GM23248 (cell line): ENCODE measurements at places on chromosomes 11 and 22. TPM values are rescaled to one million over a fixed set of nuclear protein-coding genes. Genes with fewer than 3 reads are reported as not detected.

- H3K4me3 ChIP-seq: no peak overlapping the region
- H3K27me3 ChIP-seq: no peaks in the 10 kb centered on the region
- peak; percentile 72 for DNase-seq
- H3K4me1 ChIP-seq: peaks cover 7% of the 10 kb centered on the region
- H3K36me3 ChIP-seq: no peaks in the 10 kb centered on the region
- H3K27ac ChIP-seq: no peak overlapping the region
Observed at GRCh38 chr11:125364121-125364826, 131.8 kb downstream of the FEZ1 start.

GRCh38 chr11:88300888-88301487 lies 36.5 kb downstream of the CTSC start:
- H3K27ac ChIP-seq: no peak overlapping the region
- H3K4me1 ChIP-seq: no peaks in the 10 kb centered on the region
- no peaks in the 10 kb centered on the region for H3K27me3 ChIP-seq
- no peaks in the 10 kb centered on the region for H3K36me3 ChIP-seq
- no peak for DNase-seq
- H3K4me3 ChIP-seq: no peak overlapping the region

GRCh38 chr22:31742115-31742514 lies 7.8 kb downstream of the PRR14L start:
- H3K4me3 ChIP-seq: no peak overlapping the region
- H3K36me3 ChIP-seq: peaks cover 18% of the 10 kb centered on the region; the same call in 1 of the 2 replicates
- peaks cover 8% of the 10 kb centered on the region for H3K4me1 ChIP-seq
- H3K27ac ChIP-seq: no peak overlapping the region
- no peaks in the 10 kb centered on the region for H3K27me3 ChIP-seq
- DNase-seq: peak; percentile 6

DNA sequence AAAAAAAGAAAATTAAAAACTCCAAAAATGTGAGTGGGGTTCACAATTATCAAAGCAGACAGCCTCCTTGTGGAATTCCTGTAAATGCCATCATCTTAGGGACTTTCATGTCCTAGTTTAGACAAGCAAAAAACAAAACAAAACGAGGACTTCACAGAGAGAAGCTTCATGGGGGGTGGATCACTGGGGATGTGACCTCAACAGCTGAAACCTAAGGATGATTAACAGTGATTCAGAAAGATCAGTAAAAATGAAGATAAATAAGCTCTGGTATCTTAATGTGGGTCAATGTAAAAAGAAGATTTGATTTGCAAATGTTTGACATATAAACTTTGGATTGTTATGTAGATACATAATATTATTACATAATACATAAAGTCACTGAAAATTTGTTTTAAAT lies 8.1 kb upstream of the OR10W1 start:
- H3K4me3 ChIP-seq: no peak overlapping the region
- peak; percentile 31 for DNase-seq
- no peaks in the 10 kb centered on the region for H3K36me3 ChIP-seq
- H3K27me3 ChIP-seq: no peaks in the 10 kb centered on the region
- peaks cover 14% of the 10 kb centered on the region for H3K4me1 ChIP-seq
- H3K27ac ChIP-seq: no peak overlapping the region

DNA sequence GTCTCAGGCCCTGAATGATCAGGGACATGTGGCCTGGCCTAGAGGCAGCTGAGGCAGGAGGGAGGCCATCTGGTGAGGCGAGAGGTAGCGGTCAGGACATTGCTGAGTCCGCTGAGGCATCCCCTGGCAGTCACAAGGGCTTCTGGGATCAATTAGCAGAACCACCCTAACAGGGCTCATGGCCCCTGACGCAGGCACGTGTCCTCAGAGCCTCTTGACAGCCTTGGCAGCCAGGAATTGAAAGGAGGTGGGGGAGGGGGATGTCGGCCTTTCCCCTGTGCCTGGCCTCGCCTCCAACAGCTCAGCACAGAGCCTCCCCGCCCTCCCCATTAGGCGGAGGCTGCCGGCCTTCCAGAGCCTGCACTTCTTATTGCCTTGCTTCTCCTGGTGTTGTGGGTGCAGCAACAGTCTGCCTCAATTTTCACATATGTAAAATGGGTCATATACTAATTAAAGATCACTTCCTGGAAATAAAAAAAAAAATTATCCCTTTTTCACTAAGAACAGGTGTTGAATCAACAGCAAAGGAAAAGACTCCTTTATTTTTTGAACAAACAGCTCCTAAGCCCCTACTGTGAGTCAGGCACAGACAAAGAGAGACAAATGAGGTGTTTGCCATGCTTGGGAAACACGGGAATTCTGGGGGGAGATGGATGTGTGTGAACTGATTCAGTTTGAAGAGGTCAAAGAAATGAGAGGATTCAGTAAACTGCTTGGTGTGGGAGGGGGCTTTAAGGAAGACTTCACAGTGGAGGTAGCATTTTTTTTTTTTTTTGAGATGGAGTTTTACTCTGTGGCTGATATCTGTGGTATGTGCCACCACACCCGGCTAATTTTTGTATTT lies 55.3 kb downstream of the NFAM1 start:
- peak; percentile 75 for DNase-seq
- H3K4me3 ChIP-seq: no peak overlapping the region
- 0 out of 2 replicates have a peak, but pooled peaks cover 5% of the 10 kb centered on the region for H3K27me3 ChIP-seq
- H3K4me1 ChIP-seq: peaks cover 7% of the 10 kb centered on the region; the same call in 1 of the 2 replicates
- no peak overlapping the region for H3K27ac ChIP-seq

DNA sequence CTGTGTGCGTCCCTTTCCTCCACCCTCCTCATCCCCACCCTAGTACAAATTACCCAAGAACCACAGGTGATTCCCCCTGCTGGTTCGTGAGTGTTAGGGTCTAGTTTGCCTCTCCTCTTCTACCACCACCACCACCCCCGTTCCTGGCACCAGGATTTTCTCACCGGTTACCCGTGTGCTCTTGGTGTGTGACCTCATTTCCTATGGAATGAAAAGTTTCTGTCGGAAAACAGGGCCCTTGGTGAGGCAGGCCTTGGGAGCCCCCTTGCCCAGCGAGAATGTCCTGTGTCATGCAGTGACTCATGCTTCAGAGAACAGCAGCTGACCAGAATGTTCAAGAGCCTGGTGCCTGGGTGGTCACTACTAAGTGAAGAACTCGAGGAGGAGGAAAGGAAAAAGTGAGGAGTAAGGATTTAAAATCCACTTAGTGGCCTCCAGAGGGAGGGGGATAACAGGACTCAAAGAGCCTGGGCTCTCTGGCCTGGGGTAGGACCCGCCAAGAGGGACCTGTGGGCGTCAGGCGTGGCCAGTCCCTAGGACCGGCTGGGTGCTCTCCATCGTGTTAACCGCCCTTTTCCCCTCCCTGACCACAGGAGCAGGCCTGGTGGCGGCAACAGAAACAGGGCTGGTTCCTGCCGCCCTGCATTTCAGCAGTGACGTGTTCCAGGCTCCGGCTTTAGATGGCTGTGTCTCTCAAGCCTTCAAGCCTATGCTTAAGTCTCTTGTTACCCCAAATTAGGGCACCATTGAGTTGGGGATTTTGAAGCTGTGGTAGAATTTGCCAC lies 30.2 kb downstream of the C22orf31 start:
- H3K4me1 ChIP-seq: peaks cover 27% of the 10 kb centered on the region
- H3K27me3 ChIP-seq: no peaks in the 10 kb centered on the region
- peak overlapping the region; percentile 82 for H3K27ac ChIP-seq
- no peaks in the 10 kb centered on the region for H3K36me3 ChIP-seq
- DNase-seq: peak; percentile 97

GRCh38 chr11:2428322-2428795 lies 16.0 kb downstream of the TRPM5 start:
- H3K36me3 ChIP-seq: no peaks in the 10 kb centered on the region
- no peaks in the 10 kb centered on the region for H3K27me3 ChIP-seq
- DNase-seq: peak; percentile 65
- H3K27ac ChIP-seq: no peak overlapping the region
- no peaks in the 10 kb centered on the region for H3K4me1 ChIP-seq

OR51B2 gene
- not detected in 2 replicates for total RNA-seq

GRCh38 chr11:100769165-100769564 lies 82.1 kb downstream of the ARHGAP42 start:
- H3K27me3 ChIP-seq: no peaks in the 10 kb centered on the region
- no peaks in the 10 kb centered on the region for H3K4me1 ChIP-seq
- no peaks in the 10 kb centered on the region for H3K36me3 ChIP-seq
- H3K27ac ChIP-seq: no peak overlapping the region
- no peak overlapping the region for H3K4me3 ChIP-seq
- DNase-seq: no peak

DNA sequence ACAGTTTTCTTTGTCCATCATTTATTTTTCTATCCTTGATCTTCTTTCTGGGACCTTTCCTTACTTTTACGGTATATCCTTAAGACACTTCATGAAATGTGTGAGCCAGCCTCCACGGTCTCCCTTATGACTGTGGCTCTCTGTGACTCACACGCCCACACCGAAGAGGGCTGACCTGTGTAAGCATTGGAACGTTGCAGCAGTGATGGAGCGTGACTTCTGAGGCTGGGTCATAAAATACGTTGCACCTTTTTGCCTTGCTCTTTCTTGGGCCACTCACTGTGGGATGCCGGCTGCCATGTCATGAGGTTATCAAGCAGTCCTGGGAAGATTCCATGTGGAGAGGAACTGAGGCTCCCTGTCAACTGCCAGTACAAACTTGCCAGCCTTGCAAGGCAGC lies 96.3 kb upstream of the RAB1B start:
- DNase-seq: peak; percentile 82
- H3K36me3 ChIP-seq: no peaks in the 10 kb centered on the region
- H3K4me3 ChIP-seq: no peak overlapping the region
- H3K4me1 ChIP-seq: 0 out of 2 replicates have a peak, but pooled peaks cover 5% of the 10 kb centered on the region

DNA sequence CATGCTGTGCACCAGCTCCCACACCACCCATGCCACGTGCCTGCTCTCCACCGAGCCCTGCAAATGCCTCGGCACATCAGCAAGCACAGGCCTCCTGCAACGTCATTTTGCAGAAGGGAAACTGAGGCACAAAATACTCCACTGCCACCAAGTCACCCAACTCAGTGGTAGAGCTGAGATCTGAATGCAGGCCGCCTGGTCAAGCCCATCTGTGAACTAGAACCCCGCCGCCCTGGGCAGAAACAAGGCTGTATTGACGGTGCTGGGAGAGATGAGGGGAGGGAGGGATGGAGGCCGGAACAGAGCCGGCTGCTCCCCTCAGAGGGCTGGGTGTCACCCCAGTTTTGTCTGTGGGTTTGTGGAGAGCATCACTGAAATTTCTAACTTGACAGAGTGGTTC lies 81.4 kb downstream of the CDKN1C start:
- H3K36me3 ChIP-seq: no peaks in the 10 kb centered on the region
- H3K4me3 ChIP-seq: no peak overlapping the region
- no peak overlapping the region for H3K27ac ChIP-seq
- H3K27me3 ChIP-seq: peaks cover 32% of the 10 kb centered on the region
- no peaks in the 10 kb centered on the region for H3K4me1 ChIP-seq

GRCh38 chr11:65555693-65556231 lies 2.4 kb downstream of the LTBP3 start:
- no peaks in the 10 kb centered on the region for H3K27me3 ChIP-seq
- peak overlapping the region; percentile 89 for H3K27ac ChIP-seq
- H3K4me1 ChIP-seq: peaks cover 42% of the 10 kb centered on the region
- peak; percentile 95 for DNase-seq

GRCh38 chr11:63015521-63016215 lies at the start of gene SLC22A8:
SLC22A8 (minus strand) TSS chr11:63015841; CDS start chr11:63014958, 883 bp downstream.
- H3K4me3 ChIP-seq: no peak within 1 kb of the TSS
- H3K36me3 ChIP-seq: no peaks in the 10 kb centered on the region
- H3K27me3 ChIP-seq: peaks cover 7% of the 10 kb centered on the region; the same call in 1 of the 2 replicates
- H3K4me1 ChIP-seq: no peaks in the 10 kb centered on the region
- no peak within 1 kb of the TSS for H3K27ac ChIP-seq

RHOD gene
- total RNA-seq: 14.2 and 28.7 TPM in 2 replicates

BSCL2 gene
- total RNA-seq: 51.0 and 63.5 TPM in 2 replicates

CREB3L1 gene
- total RNA-seq: 29.6 and 37.7 TPM in 2 replicates

CCDC89 gene
- 2.8 and 4.4 TPM in 2 replicates for total RNA-seq

FAM111B gene
- 2.1 and 4.5 TPM in 2 replicates for total RNA-seq

IRAG1 gene
- total RNA-seq: 5.9 and 6.7 TPM in 2 replicates

GRCh38 chr11:65295001-65295400 lies 19.7 kb upstream of the CDC42EP2 start:
- no peak overlapping the region for H3K4me3 ChIP-seq
- peaks cover 10% of the 10 kb centered on the region; the same call in 1 of the 2 replicates for H3K36me3 ChIP-seq
- peaks cover 40% of the 10 kb centered on the region for H3K4me1 ChIP-seq
- H3K27me3 ChIP-seq: no peaks in the 10 kb centered on the region

LYVE1 gene
- not detected in 2 replicates for total RNA-seq

TCN2 gene
- total RNA-seq: 5.3 and 8.1 TPM in 2 replicates

DNA sequence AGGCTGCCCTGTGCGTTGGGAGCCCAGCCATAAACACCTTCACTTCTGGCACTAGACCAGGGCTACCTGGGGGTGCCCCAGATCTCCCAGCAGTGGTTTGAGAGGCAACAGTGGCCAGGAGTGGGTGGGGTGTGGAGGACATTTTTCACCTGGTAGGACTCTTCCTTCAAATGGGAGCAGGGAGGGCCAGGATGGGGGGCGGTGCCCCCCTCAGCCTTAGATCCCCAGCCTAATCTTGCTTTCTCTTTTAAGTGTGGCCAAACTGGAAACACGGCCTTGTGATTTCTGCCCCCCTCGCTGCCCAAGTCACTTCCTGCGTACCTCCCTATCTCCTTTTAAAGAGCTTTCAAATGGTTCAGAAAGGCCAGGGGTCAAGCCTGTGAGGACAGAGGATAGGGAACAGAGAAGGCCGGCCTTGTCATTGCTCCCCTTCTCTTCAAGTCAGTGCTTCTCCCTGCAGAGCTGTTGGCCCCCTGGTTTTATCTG lies 800 bp downstream of the KCNJ5 start:
- H3K27me3 ChIP-seq: no peaks in the 10 kb centered on the region; the same call in 1 of the 2 replicates
- DNase-seq: no peak
- H3K36me3 ChIP-seq: no peaks in the 10 kb centered on the region
- no peaks in the 10 kb centered on the region for H3K4me1 ChIP-seq
